ENCODE measurements at places on chromosomes 1 and 21. TPM values are rescaled to one million over a fixed set of nuclear protein-coding genes. Genes with fewer than 3 reads are reported as not detected.
A peak's percentile ranks its signal among the peaks of the same experiment; 100 is the strongest.

- no peaks in the 10 kb centered on the region for H3K27me3 ChIP-seq
- no peak for DNase-seq
- H3K4me1 ChIP-seq, result no peaks in the 10 kb centered on the region
- no peaks in the 10 kb centered on the region for H3K36me3 ChIP-seq
- H3K27ac ChIP-seq, result no peak overlapping the region
Measured at GRCh38 chr1:67874501-67875111, 41.3 kb upstream of the GNG12 start.

Gene PDPN
- total RNA-seq, result 47.0 TPM

DNA sequence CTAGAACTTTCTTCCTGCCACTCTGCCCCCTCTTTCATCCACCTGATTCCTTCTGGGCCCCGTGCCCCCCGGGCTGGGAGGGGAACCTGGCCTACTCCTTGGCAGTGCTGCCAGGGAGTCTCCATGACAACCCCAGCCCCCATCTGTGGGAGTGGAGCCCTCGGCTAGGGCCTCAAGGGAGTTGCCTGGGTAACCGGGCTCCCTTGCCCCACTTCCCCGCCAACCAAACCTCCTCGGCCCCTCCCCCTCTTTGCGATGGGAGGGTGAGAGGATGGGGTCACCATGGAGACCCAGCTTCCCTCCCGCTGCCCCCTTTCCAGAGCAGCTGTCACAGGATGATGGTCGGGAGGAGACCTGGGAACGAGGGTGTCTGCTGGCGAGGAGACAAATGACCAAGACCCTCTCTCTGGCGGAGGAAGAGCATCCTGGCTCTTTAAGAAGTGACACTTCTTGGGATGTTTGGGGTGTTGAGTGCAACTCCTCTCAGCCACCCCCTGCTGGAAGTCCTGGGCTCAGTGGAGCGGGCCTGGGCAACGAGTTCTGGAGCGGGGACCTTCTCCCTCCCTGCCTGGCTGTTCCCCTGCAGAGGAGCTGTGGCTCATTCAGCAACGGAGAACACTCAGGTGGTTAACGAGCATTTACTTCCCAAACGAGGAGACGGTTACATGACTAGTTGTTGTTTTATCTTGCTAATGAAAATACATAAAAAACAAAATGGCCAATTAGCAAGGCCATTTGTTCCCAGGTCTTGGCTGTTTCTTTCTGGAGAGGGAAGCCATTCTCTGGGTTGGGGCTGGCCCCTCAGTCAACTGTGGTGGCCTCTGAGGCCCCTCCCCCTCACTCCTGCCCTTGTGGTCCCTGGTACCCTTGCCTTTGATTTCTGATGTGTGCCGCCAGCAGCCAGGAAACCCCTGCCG lies 82.8 kb downstream of the UBIAD1 start:
- H3K4me1 ChIP-seq, result no peaks in the 10 kb centered on the region
- peaks cover 38% of the 10 kb centered on the region for H3K27me3 ChIP-seq
- no peak overlapping the region for H3K4me3 ChIP-seq
- no peak for DNase-seq
- H3K27ac ChIP-seq, result no peak overlapping the region
- no peaks in the 10 kb centered on the region for H3K36me3 ChIP-seq

GRCh38 chr1:201515062-201515750 lies 8.3 kb upstream of the CSRP1 start:
- no peaks in the 10 kb centered on the region for H3K36me3 ChIP-seq
- H3K4me1 ChIP-seq, result peaks cover 22% of the 10 kb centered on the region
- H3K4me3 ChIP-seq, result no peak overlapping the region
- DNase-seq, result no peak
- no peaks in the 10 kb centered on the region for H3K27me3 ChIP-seq
- H3K27ac ChIP-seq, result no peak overlapping the region

DNA sequence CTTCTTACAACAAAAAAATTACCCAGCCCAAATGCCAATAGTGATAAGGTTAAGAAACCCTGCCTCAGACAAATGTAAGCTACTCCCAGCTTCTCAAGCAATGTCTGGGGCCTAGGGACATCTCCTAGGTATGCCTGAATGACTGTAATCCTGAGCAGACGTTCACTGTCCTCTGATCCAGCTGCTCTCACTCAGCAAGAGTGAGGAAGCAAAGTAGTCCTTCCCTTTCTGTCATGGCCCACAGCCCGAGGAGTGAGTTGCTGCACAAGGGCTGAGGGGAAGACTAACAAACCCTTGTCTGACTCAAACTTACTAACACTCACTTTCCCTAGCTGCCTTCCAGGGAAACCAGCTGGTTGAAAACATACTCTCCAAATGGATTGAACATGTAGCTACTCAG lies 124.9 kb upstream of the TNFSF4 start:
- no peak overlapping the region for H3K4me3 ChIP-seq
- peaks cover 18% of the 10 kb centered on the region for H3K4me1 ChIP-seq
- no peaks in the 10 kb centered on the region for H3K36me3 ChIP-seq
- peak overlapping the region; percentile 45 for H3K27ac ChIP-seq

Gene CDCA8
- 0.78 TPM for total RNA-seq

GRCh38 chr1:117077267-117077666 lies 17.1 kb downstream of the TTF2 start:
- H3K27me3 ChIP-seq, result no peaks in the 10 kb centered on the region
- H3K4me1 ChIP-seq, result no peaks in the 10 kb centered on the region
- DNase-seq, result no peak
- H3K36me3 ChIP-seq, result peaks cover 65% of the 10 kb centered on the region
- H3K27ac ChIP-seq, result no peak overlapping the region

DNA sequence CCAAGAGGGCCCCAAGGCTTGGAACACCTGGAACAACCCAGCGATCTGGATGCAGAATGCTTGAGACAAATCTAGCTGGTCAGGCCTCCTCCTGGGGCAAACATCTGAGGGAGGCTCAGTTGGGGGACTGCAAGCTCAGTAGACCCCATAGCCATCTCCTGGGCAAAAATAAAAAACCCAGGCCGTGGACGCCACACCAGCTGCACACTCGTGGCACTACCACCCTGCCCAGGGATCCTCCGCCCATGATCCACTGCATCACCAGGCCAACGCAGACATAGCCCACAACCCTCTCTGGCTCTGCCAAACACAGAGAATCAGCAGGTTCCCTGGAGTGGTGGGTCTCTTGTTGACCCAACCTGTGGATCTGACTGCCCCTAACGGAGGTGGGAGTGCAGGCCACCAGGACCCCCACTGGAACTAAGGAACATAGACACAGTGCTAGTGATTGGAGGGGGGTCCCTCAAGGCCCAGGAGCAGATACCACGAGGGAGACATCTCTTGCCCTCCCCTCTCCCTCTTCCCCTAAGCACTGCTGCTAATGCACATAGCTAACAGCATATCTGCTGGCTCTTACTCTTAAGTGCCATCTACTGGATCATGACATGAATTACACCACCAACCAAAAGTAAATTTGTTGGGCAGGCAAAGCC lies 147.2 kb downstream of the CHD1L start:
- H3K4me1 ChIP-seq, result no peaks in the 10 kb centered on the region
- DNase-seq, result no peak
- H3K27me3 ChIP-seq, result no peaks in the 10 kb centered on the region
- no peak overlapping the region for H3K27ac ChIP-seq
- no peaks in the 10 kb centered on the region for H3K36me3 ChIP-seq

Gene ECM1
- total RNA-seq, result 15.5 TPM

- no peaks in the 10 kb centered on the region for H3K4me1 ChIP-seq
- no peaks in the 10 kb centered on the region for H3K36me3 ChIP-seq
- H3K4me3 ChIP-seq, result peak overlapping the region; percentile 73
- no peak for DNase-seq
Measured at GRCh38 chr1:50970509-50970887, 453 bp downstream of the CDKN2C start.

DNA sequence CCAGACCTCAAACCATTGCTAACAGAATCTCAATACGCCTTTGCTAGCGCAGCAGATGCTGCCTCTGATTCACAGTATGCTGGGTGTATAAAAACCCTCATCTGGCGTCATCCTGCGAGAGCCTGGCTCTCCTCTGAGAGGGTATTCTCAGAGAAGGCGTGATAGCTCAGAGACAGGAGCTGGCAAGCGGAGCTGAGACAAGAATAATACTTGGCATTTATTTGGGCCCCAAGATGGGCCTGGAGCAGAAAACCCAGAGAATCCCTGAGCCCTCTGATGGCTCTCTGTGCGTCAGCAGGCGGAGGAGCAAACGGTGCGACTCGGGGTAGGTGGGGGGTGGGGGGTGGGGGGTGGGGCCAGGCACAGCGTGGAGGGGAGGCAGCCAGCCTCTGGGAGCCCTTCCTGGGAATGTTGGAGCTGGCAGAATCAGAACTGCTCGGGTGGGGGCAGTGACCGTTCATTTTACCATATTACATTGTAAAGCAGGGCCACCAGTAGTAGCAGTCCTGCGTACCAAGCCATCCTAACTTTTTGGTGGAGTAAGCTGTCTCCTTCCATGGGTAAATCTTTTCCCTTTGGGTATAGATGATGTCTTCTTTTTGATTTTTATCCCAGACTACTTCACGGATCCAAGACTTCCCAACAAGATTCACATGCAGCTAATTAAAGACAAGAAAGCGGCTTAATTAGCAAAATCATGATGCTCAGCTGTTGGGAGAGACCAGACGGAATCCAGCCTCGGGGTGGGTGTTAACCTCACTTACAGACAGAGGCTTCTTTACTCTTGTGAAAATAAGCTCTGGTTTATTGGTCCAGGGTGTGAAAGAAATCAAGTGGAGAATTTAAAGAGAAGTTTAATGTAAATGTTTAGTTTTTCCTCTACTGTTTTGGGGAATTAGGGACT lies 7.1 kb downstream of the RIIAD1 start:
- H3K4me1 ChIP-seq, result no peaks in the 10 kb centered on the region
- H3K4me3 ChIP-seq, result no peak overlapping the region
- H3K36me3 ChIP-seq, result no peaks in the 10 kb centered on the region
- no peaks in the 10 kb centered on the region for H3K27me3 ChIP-seq
- H3K27ac ChIP-seq, result no peak overlapping the region
- DNase-seq, result no peak

Gene INAVA
- 9.0 TPM for total RNA-seq

DNA sequence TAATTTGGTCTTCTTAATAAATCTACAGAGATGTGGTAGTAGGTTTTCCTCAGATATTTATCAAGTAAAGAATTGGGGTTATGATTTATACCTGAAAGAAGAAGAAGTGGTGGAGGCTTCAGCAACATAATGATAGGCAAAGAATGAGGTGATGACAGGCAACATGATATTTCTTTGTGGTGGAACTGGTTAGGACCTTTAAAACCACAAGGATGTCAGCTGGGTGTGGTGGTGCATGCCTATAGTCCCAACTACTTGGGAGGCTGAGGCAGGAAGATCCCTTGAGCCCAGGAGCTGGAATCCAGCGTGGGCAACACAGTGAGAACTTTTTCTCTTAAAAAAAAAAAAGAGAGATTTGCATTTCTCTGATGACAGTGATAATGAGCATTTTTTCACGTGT lies 34.1 kb upstream of the COL11A1 start:
- H3K4me3 ChIP-seq, result no peak overlapping the region
- H3K27me3 ChIP-seq, result no peaks in the 10 kb centered on the region
- no peaks in the 10 kb centered on the region for H3K4me1 ChIP-seq

GRCh38 chr1:18139198-18139981 lies 31.8 kb downstream of the IGSF21 start:
- no peak for DNase-seq
- no peak overlapping the region for H3K4me3 ChIP-seq
- H3K27ac ChIP-seq, result no peak overlapping the region
- no peaks in the 10 kb centered on the region for H3K36me3 ChIP-seq
- H3K27me3 ChIP-seq, result peaks cover 9% of the 10 kb centered on the region

DNA sequence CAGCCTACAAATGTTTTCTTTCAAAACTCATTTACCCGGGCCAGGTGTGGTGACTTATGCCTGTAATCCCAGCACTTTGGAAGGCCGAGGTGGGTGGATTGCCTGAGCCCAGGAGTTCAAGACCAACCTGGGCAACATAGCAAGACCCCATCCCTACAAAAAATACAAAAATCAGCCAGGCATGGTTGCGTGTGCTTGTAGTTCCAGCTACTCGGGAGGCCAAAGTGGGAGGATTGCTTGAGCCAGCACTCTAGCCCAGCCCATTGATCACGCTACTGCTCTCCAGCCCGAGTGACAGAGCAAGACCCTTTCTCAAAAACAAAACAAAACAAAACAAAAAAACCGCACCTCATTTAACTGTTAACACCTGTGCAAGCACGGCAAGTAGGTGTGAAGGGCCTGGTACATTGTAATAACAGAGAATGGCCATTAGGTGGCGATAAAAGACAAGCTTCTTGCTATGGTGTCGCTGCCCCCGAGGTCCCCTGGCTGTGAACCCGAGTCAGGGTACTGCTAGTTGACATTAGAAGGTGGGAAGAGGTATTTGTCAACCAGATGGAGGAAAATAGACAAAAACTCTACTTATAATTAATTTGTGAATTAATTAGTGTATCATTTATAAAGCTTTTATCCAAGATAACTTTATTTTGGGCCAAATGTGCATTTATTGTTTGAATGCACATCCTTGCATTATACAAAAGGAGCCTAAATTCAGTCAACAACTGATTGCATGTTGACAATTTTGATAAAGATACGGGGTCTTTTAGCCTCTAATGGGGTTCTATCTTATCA lies 66.5 kb downstream of the SH3BGR start:
- H3K4me1 ChIP-seq, result peaks cover 5% of the 10 kb centered on the region
- H3K4me3 ChIP-seq, result no peak overlapping the region
- H3K27ac ChIP-seq, result no peak overlapping the region
- H3K27me3 ChIP-seq, result no peaks in the 10 kb centered on the region
- no peaks in the 10 kb centered on the region for H3K36me3 ChIP-seq

Gene ZMYND12
- 1.9 TPM for total RNA-seq

- H3K27me3 ChIP-seq, result no peaks in the 10 kb centered on the region
- H3K4me3 ChIP-seq, result no peak overlapping the region
- H3K4me1 ChIP-seq, result no peaks in the 10 kb centered on the region
Measured at GRCh38 chr1:152227310-152227928, 3.4 kb upstream of the HRNR start.

DNA sequence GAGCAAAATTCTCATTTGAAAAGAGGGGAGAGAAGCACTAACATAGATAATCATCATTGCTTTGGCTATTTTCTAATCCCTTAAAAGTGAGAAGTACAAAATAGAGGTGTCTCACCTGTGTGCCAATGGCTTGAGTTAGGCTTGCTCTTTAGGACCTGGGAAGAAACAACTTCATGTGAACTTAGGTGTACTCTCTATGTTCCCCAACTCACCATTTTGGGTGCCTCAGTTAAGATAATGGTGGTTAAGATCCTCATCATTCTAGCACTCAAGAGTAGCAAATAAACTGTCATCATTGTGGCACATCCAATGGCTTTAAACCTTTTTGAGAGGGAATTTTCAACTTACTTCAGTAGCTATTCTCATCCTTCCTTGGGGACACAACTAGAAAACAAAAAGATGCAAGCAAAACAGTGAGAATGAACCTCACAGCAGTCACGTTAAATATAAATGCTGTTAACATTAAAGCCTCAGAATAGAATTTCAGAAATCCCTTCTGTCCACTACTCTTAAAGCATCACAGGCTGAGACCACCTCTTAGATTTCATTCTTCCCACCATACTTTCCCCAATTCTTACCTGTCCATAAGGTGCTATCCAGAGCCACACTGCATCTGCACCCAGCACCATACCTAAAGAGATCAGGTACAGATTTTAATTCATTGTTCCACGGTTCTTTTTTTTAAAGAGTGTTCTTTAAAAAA lies 1.2 kb downstream of the GAS5 start:
- peak overlapping the region; percentile 92 for H3K4me3 ChIP-seq
- peaks cover 48% of the 10 kb centered on the region for H3K4me1 ChIP-seq
- peak overlapping the region; percentile 96 for H3K27ac ChIP-seq

- H3K27ac ChIP-seq, result no peak overlapping the region
- no peak for DNase-seq
- H3K27me3 ChIP-seq, result peaks cover 62% of the 10 kb centered on the region
- H3K4me3 ChIP-seq, result no peak overlapping the region
- H3K4me1 ChIP-seq, result no peaks in the 10 kb centered on the region
Measured at GRCh38 chr1:51963592-51964308, 26.8 kb downstream of the RAB3B start.

All from upper lobe of right lung (tissue), 1 donor.